Stimulated activated CD4-positive, alpha-beta T cell treated with anti-CD3 and anti-CD28 coated beads, Interleukin-1b, Interleukin-23, amount 100 ng/mL, for 1 hour (primary cell): ENCODE measurements at places on chromosomes 5 and 9.

DNA sequence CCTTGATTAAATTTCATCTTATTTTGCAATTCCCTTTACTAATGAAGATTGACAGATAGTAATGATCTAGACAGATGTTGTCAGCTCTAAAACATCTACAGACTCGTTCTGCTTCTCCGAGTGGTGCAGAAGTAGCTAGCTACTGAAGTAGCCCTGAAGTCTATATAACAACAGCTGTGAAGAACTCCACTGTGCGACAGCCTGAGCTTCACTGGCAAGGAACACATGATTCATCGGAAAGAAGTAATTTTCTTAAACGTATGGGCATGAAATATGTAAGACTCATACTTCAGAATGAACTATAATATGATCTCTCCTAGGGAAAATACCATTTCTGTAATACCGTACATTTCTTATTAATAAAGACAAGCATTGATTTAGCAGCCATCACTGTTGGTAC lies 96.2 kb downstream of the TRPM3 start:
- no peak for DNase-seq

DNA sequence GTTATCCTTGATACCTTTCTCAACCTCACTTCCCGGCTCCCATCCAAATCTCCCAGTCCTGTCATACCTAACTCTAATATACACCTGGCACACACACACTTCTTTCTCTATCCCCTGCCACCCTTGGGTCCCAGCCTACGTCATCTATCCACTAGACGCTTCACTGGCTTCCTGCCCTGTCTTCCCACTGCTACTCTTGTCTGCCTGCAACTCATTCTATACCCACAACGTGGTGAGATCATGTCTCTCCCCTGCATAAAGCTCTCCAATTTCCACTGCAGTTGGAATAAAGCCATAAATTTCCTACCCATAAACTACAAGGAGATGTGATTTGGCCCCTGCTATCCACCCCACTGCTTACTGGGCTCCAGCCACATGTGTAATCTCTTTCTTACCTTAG lies 93.5 kb downstream of the JMY start:
- no peak for DNase-seq

- no peak for DNase-seq
Measured at GRCh38 chr9:110049699-110050450, 158.1 kb downstream of the C9orf152 start.

- no peak for DNase-seq
Measured at GRCh38 chr9:22392523-22392922, 54.1 kb upstream of the DMRTA1 start.

- DNase-seq: no peak
Measured at GRCh38 chr5:74426506-74426905, 214.0 kb downstream of the ENC1 start.

GRCh38 chr5:39783756-39784421 lies 359.1 kb upstream of the DAB2 start:
- no peak for DNase-seq

DNA sequence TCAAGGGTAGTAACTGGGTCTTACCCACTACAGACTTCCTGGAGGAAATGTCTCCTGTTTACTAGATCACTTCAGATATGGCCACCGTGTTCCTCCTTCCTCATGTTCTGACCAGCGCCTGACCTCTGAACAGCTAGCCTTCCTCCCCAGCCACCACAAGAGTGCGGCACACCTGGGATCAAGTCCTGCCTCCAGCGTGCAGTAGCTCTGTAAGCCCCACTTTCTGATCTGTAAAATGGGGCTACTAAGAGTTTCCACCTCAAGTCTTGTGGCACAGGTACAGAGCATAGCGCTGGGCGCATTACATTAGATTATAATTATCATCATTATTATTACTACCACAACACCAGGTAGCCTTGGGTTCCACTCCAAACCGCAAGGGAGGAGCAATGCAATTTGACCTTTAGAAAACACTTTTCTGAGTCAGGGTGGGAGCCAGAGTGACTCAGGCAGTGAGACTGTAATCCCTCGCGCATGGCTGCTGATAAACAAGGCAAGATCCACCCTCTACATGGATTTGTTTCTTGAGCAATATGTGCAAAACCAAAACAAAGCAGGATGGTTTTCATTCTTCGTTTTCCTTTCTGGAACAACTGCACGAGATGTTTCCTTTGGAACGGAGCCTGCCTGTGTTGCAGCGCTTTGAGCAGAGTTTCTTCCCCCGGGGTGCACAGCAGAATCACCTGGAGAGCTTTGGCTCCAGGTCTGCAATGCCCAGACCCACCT lies 65.0 kb upstream of the ANGPTL2 start:
- no peak for DNase-seq
